Left ventricle myocardium inferior (tissue), 1 donor: ENCODE measurements at places on chromosomes 4 and X. TPM values are rescaled to one million over a fixed set of nuclear protein-coding genes. Genes with fewer than 3 reads are reported as not detected.

GRCh38 chr4:147780137-147780777, 48.4 kb downstream of the ARHGAP10 start:
- peak; percentile 42 for DNase-seq

DNA sequence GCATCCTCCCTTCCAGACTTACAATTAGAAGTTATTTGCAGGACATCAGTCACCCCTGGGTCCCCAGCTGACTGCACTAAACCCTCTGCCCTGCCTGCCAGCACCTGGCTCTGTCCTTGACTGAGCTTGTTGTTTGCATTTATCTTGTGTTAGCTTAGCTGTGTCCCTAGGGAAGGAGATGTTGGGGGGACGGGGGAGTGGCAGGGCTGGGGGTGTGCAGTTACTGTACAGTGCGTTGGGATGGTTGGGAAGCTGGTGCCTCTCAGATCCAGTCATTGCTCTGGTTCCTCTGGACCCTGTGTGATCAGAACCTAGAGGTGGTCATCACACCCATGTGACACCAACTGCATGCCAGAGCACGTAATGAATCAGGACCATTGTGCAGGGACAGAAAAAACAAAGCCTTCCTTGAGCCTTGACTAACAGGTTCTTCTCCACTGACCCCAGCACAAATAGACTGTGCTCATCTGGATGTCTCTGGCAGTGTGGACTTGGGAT, 32.7 kb upstream of the PROM1 start:
- DNase-seq: no peak

DNA sequence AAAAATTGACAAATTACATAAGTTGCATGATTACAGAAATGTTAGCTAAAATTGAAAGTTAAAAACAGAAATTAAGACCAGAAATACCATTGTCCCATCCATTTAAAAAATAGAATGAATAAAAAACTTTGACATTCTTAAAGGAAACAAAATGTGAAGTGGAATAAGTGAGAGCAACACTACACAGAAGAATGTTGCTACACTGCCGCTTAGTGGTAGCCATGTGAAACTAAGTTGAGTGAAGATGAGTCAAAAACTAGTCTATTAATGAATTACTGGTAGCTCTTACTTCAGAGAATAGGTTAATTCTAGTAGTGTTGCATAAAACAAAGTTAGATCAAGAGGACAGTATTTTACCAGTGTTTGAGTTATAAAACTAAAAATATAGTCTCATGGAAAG, 571.0 kb upstream of the KLHL4 start:
- DNase-seq: no peak

DNA sequence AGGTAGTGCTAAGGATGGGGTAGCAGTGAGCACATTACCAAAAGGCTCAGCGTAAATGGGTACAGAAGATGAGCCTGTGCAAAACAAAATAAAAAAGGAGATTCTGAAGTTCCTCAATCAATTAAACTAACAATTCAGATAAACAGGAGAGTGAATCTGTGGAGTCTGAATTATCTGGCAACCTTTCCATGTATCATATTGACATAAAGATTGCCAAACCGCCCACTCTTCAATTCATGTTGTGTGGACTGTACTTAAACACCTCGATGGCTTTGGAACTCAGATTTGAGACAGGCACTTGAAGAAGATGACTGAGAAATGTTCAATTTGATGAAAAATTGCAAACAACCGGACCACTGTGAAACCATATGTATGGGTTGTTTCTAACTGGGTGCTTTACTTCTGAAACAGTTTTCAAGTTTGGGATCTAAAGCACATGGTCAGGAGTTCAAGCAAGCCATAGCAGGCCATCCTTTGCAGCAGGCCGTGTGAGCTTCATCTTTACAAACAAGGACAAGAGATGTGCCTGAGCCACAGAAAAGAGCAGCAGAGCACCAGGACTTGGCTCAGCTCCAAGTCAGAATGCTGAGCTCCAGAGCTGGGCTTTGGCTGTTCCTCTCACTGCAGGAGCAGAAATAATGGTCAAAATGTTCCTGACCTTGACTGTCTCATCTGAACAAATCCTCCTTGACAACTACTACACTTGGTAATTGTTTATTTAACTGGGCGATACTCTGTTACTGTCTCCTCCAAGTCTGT, 108.1 kb downstream of the MGST2 start:
- no peak for DNase-seq

GRCh38 chr4:19130866-19131265, 1109.3 kb upstream of the LCORL start:
- DNase-seq: no peak

- DNase-seq: no peak
Observed at GRCh38 chr4:80091688-80092087, 18.7 kb upstream of the ANTXR2 start.

- peak; percentile 16 for DNase-seq
Observed at GRCh38 chrX:149825424-149825823, 43.7 kb downstream of the MAGEA9 start.

- no peak for DNase-seq
Observed at GRCh38 chrX:123504630-123505270, 228.1 kb downstream of the THOC2 start.

GRCh38 chr4:10577508-10578426, 106.8 kb downstream of the CLNK start:
- DNase-seq: no peak

- DNase-seq: no peak
Observed at GRCh38 chrX:121853762-121854613, 806.6 kb downstream of the GLUD2 start.

GRCh38 chr4:81743731-81744435, 272.2 kb upstream of the RASGEF1B start:
- DNase-seq: no peak

GRCh38 chr4:60648774-60649173, 551.4 kb upstream of the ADGRL3 start:
- no peak for DNase-seq

DNA sequence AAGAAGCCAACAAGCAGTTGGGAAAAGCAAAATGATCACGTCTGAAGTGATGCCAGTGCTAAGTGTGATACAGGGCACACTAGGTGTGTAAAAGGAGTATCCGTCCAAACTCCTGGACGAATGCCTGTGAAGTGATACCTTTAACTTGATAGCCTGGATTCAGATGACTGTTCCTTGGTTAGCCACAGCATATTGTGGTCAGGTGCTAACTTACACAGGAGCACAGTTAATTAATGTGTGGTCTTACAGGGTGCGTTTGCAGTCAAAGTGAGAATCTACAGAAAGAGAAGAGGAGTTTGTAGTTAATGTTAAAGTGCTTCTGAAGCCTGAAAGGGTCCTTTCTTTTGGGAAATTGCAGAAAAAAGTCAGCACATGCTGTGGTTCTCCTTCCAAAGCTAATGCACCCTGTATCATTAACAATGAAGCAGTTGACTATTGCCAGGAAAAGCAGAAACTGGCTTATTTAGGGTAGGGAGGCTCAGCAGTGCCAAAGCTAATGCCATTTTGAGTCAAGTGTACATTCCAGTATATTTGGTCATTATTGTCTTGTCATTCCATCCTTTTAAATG, 61.1 kb downstream of the DCLK2 start:
- DNase-seq: no peak

DNA sequence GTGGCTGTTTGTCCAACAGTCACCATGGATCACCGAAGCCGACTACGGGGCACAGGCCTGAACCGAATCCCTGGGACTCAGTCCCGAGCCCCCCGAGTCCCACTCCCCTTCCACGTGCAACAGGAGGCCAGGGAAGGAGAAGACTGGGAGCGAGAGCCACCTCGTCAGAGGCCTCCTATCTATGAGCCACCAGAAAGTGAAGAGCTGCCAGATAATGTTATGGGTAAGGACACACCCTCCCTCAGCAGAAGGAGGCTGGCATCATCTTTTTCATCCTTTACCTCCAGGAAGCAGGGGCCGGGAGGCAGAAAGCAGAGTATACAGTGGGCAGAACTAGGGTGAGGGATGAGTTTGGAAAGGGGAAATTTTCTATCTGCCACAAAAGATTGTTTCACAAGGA, 2.8 kb upstream of the PRDX4 start:
- no peak for DNase-seq

- no peak for DNase-seq
Observed at GRCh38 chr4:27717431-27717755, 856.8 kb downstream of the STIM2 start.

GRCh38 chr4:17475481-17475880, 36.4 kb downstream of the QDPR start:
- DNase-seq: no peak

DNA sequence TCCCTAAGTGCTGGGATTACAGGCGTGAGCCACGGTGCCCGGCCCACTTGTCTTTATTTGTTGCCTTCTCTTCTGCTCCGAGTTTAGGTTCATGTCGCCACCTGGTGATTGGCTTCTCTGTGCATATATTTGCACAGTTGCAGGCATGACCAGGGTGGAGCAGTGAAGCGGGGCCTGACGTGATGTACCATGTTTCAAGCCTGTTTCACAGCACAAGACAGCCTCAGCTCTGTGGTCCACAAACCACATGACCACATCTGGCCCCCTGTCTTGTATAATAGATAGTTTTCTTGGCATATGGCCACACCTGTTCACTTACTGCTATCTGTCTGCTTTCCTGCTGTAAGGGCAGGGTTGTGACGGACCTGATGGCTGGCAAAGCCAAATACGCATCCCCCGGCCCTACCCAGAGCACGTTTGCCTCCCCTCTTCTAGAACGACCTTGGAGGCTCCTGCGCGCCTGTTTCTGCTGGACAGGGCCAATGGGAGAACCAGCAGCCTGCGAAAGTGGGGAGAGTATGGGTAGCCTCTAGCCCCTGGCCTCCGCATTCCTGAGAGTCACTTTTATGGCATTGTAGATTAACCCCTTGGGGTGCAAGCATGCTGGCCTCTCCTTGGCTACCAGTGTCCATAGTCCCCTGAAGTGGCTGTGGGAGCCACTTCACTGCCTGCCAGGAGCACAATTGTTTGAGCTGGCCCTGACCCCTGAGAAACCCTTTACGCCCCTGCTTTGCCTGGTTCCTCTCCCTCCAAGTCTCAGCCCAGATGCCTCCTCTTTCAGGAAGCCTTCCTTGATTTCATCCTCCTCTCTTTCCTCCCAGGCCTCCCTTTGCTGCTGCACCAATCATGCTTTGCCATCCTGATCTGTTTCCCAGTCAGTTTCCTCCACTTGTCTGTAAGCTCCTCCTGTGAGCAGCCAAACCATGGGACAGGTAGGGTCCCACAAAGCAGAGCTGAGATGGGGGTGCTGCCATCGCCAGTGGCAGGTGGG, 6.0 kb upstream of the SH3TC1 start:
- DNase-seq: peak; percentile 50

- DNase-seq: no peak
Observed at GRCh38 chr4:85884251-85884650, 409.3 kb downstream of the ARHGAP24 start.

GRCh38 chr4:16869594-16870245, 28.7 kb downstream of the LDB2 start:
- no peak for DNase-seq

DNA sequence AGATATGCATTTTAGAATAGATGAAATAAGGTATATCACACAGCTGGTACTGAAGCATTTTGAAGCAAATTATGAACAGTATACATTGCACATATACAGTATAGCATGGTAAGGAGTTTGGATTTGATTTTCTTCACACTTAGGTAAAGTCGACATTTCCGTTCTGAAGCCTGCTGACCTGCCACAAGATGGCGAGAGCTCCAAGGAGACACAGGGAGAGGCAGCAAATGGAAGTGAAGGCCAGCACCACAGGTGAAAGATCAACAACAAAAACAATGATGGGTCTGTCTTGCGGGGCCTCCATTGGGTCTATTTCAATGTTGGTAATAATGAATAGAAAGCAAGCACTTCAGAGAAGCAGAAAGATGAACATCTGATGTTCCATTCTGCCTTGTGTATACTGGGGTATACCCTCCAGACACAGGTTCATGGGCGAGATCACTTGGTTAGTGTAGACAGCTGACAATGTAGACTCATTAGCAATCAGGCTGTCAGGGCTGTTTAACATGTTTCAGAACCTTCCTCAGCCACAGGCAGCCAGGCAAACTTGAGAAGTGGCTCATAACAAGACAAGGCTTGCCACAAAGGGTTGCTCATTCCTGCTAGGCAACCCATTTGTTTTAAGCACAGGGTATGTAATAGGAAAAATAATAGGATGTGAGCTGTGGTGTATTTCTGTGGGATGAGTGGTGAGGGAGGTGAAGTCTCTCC, 21.4 kb upstream of the NOX1 start:
- no peak for DNase-seq

GRCh38 chrX:44874420-44875184, 1.6 kb downstream of the KDM6A start:
- no peak for DNase-seq

- peak; percentile 82 for DNase-seq
Observed at GRCh38 chr4:1043651-1044468, 32.4 kb downstream of the FGFRL1 start.

- no peak for DNase-seq
Observed at GRCh38 chr4:122583906-122584305, 37.0 kb downstream of the IL21 start.

DNA sequence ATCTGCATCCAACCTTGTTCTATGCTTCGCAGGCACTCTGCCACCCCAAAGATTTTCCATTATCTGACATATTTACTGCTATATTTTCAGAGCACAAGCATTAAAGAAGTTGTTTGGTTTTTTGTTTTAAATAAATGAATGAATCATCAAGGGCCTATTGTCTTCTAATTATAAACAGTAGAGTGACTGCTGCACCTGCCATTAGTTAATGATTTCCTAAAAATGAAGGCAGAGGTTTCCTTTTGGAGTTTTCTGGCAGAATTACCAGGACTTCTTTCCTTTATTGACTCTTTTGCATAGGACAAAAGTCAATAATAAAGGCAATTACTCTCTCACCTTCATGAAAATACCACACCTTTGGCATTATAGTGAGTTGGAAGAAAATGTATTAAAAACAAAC, 238.1 kb downstream of the INPP4B start:
- no peak for DNase-seq

- DNase-seq: no peak
Observed at GRCh38 chrX:114178126-114178525, 405.8 kb upstream of the HTR2C start.

DNA sequence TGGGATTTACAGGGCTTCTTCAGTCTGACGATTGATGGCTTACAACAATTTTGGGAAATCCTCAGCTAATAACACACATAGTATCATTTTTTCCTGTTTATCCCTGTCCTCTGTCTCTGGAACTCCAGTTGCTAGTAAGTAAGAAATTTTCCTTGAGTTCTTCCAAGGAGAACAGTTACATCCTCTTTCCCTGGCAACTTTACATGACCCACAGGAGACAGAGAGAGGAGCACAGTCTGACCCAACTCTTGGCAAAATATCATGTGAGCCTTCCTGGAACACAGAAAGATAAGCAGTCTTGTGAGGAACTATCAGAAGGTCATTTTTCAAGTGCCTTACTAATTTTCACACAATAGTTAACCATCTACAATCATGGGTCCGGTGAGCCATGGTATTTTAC, 578.7 kb upstream of the PABPC4L start:
- no peak for DNase-seq

MAMLD1 gene
- 1.8 TPM for total RNA-seq

TRAM1L1 gene
- total RNA-seq: 0.82 TPM

TMEM31 gene
- total RNA-seq: not detected

MAGEB17 gene
- total RNA-seq: not detected

MAGEC2 gene
- not detected for total RNA-seq

DCAF12L1 gene
- total RNA-seq: not detected

PAGE5 gene
- total RNA-seq: not detected

NOX1 gene
- not detected for total RNA-seq

CFAP97 gene
- total RNA-seq: 11.7 TPM

FAM9C gene
- not detected for total RNA-seq

MAML3 gene
- 2.6 TPM for total RNA-seq

GABRB1 gene
- 4.0 TPM for total RNA-seq

BRS3 gene
- total RNA-seq: not detected

SLITRK2 gene
- total RNA-seq: 0.30 TPM

ATP1B4 gene
- total RNA-seq: 1.8 TPM

FDCSP gene
- not detected for total RNA-seq
